Thoracic aorta (tissue), 2 donors: ENCODE measurements at places on chromosomes 6 and 20.
A peak's percentile ranks its signal among the peaks of the same experiment; 100 is the strongest.

- no peak for DNase-seq
Measured at GRCh38 chr20:11128220-11128718, 454.5 kb upstream of the JAG1 start.

DNA sequence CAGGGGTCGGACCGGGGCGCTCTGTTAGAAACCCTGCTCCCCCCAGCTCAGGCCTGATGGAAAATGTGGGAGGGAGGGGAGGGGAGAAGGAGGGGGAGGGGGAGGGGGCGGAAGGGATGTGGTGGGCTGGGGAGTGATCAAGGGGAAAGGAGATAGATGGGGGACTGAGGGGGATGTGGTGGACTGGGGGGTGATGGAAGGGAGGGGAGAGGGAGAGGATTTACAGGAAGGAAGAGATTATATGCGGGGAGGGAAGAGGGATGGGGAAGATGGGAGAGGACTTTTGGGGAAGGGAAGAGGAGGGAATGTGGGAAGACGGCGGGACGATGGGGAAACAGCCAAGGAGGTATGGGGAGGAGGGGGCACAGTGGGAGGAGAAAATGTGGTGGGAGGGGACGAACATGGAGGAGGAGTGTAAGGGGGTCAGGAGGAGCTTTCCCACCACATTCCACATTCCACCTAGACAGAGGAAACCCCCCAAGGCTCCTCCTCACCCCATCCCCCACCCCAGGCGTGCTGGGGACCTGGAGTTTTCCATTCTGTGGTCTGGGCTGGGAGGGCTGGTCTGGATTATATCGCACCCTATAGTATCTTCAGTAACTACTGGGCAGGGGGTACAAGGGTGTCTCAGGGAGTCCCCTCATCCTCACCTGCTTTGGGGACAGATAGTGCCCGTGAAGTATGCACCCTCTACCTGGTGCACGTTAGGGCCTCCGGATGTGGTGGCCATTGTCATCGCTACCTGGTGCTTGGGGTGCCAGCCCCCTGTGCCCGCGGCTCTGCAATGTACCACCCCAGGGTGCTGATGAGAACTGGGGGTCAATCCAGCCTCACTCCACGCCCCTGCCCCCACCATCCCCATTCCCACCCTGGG is 578 bp upstream of the PTGIS start:
- DNase-seq = no peak

- DNase-seq = no peak
Measured at GRCh38 chr6:120899932-120900331, 434.3 kb downstream of the TBC1D32 start.

- DNase-seq = no peak
Measured at GRCh38 chr6:97123112-97123511, 159.9 kb downstream of the MMS22L start.

GRCh38 chr6:127119102-127120022 is 891 bp downstream of the RSPO3 start:
- no peak for DNase-seq

DNA sequence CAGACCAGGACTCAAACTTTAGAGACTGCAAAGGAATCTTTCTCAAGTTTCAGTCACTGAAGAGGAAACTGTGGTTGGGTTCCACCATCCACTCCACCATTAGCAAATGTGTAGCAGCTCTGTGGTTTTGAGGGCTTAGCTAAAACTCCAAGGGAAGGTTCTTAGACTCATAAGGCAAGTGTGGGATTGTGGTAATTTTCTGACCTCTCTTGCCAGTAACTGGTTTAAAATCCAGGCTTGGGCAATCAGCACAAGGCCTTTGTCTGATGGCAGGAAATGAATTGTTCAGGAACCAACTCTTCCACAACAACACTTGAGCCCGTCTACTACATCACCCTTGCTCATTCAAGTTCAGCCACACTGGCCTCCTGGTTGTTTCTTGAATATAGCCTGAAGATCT is 68.6 kb upstream of the FBXL4 start:
- DNase-seq = no peak

- no peak for DNase-seq
Measured at GRCh38 chr20:48592107-48592940, 235.5 kb downstream of the PREX1 start.

DNA sequence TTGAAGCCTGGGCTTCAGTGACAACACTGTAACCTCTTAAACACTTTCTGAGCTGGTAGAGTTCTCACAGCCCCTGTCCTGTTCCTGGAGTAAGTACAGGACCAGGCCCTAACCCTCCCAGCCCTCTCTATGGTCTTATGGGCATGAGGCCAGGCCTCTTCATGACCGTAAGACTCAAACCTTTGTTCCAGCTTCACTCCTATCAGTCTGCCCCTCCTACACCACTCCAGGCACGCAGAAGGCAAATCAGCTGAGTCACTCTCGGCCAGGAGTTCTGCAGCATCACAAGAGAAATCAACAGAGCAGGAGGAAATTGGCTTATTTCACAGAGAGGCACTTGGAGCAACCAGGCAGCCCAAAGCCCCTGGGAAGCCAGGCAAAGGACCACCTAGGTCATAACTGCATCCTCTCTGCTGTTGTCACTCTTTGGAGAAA is 25.3 kb upstream of the CHD6 start:
- no peak for DNase-seq

DNA sequence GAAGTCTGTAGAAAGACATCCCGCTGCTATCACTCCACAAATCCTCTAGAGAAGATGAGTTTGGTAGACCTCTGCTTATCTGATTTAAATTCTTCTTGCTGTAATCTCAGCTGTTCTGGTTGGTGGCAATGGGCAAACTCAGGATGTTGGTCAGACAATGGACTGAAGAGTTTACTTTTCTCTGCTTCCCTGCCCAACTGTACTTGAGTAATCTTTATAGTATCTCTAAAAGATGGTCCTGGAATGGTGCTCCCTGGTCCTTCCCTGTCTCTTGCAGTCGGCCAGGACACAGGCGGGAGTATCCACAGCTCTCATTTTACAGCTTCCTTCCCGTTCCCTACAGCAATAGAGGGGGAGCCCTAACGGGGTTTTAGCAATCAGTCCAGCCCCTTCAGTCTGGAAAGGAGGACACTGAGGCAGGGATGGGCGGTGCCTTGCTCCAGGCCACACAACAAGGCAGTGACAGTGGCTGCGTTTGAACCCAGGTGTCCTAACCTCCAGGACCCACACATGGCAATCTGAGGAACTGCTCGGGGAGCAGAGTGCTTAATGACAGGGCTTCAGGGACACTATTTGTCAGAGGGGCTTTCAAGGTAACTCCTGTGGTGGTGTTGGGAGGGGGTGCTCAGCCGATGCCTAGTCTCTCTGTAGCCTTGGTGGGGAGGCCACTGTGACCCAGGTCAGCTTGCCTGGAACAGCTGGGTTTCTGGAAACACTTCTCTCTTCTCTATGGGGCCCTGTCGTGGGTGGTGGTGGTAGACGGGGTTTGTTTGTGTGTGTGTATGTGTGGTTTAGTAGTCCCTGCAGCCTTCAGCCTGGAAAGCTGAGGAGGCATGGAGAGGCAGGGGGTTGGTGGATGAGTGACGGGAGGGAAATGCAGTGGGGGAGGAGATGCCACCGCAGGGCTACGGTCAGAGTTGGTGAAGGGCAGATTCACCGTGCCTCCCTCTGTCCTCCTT is 9.5 kb upstream of the VEGFA start:
- DNase-seq = no peak

DNA sequence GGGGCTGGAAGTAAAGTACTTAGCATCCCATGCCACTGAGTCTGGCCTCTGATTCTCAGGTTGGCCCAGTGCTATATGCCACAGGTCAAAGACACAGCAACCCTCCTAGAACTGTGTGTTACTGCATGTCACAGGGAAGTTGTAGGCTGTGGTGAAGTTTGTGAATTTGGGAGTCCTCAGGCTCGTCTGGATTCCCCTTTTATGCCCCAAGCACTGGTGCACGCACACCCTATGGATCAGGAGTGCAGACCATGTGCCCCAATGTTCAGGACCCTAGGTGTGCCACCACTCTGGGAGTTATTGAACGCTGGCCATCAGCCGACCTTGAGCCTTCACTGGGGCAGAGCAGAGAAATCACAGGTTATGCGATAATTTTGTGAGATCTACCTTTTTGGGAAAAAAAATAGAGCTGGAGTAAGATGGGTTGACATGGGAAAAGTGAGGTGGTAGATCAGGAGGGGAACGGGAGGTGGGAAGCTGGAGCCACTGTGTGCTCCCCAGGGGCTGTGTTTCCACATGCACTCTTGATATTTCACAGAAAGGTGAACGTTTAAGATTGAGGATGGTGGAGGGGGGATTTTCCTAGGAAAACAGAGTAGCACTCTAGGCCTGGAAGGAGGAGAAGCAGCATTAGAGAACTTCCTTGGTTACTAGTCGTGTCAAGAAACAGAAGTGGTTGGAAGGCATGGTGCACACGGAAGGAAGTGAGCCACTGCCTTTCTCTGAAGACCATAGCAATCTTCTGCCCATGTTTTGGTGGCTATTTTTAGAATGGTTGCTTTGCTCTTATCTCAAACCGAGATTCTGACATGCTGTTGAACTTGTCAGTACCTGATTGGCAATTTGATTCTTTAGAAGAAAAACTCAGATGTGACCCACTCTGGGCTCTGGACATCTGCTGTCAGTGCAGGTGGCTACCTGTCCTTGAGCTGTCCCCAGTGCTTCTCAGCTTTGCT is 44.1 kb downstream of the DUSP22 start:
- DNase-seq = no peak

DNA sequence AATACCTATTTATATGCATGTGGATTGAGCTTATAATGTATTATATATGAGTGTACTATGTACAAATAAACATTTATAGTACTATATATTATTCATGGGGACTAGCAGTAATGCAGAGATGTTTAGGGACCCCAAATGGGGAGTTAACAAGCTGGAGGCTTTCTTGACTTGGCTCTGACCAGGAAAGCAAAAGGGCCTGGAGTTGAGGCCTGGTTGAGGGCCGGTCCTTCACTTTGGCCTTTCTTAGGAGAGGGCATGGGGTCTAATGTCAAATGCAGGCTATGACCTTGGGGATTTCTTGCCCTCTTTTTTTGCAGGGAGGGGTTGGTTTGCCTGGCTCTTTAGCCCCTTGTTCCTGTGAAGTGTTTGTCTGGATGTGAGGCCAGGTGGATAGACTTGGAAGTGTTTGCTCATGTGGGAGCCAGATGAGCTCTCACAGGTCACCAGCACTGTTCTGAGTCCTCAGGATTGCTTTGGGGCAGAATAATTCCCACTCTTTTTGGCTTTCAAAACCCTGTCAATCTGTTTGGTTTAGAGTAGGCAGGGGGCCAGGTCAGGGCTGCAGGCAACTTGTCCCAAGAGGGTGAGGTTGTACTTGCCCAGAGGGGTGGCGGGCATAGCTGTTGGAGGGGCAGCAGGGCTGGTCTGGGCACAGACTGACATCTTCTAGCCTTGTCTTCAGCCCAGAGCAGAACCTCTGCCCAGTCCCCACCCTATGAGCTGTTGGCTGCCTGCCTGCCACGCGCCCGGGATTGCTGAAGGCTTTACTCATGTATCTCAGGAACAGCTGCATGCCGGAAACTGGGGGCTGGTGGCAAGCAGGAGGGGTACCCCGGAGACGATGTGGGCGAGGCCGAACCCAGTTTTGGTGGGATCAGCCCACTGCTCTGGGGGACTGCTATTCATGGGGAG is 14.6 kb downstream of the TJAP1 start:
- peak; percentile 67 for DNase-seq

DNA sequence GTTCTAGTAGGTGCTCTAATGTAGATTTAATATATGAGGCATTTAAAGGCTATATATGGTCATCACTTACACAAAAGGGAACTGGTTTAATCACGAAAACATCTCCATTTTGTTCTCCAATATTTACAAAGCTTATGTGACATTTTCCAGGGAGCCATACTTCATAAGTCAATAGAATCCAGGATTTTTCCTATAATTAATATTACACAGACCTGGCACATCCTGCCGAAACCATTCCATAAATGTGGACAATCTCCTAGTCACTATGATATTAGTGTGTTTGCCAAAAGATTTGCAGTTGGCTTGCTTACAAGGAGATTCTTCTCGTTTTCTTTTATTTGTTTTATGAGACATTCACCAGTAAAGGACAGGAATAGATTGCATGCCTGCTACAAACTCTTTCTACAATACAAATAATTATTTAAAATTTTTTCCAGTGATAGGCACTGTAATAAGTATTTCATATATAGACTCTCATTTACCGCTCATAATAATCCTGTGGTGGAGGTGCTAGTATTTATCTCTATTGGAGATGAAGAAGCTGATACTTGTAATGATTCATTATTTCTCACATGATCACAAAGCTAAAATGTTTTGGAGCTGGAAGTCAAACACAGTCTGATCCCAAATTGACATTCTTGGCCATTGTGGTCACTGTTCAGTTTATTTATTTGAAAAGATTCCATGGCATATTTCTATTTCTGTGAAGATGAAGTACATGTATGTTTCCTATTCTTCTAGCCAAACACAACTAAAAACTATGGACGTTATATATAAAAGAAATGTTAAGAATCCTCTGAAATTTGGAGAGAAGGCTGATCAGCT is 597.0 kb downstream of the HTR1B start:
- DNase-seq = no peak

- DNase-seq = no peak
Measured at GRCh38 chr20:46784436-46785127, 75.1 kb downstream of the SLC2A10 start.

- DNase-seq = no peak
Measured at GRCh38 chr20:13322198-13322597, 101.1 kb downstream of the ISM1 start.

DNA sequence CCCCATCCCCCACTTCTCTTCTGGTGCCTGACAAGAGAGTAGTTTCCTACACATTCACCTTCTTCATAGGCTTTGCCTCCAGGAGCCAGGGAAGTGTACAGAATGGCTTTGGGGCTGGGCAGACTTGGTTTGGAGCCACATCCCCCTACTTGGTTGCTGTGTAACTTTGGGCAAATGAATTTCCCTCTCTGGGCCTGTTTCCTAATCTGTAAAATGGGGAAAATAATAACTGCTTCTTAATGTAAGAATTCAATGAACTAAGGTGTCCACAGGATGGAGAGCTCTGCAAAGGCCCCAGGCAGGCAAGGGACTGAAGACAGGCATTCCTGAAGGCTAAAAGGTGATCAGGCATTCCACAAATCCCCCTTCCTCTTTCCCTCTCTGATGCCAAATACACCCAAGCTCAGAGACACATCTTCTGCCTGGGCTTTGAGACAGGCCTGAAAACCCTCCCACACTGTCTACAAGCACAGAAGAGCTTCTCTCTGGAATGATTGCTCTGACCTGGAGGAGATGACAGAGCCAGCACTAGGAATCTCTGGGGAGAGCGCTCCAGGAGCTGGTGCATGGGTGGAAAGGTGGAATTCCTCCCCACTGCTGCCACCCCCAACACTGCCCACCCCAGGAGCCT is 6.9 kb upstream of the C20orf203 start:
- DNase-seq = no peak

DNA sequence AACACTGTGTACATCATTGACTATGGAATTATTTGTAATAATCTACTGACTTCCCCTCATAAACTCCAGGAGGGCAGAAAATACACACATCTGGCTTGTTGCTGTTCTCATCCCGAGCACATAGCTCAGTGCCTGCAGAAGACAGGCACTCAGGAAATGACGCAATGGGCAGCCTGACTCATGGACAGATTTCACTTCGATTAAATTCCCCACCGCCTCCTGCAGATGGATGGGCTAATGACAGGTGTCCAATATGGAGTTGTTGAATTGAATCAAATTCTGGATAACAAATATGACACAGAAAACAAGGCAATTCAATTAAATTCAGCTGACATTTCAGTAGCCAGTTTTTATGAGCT is 9.1 kb downstream of the ANKRD60 start:
- no peak for DNase-seq
